ENCODE measurements at places on chromosomes 4 and X.

- DNase-seq = no peak
Observed at GRCh38 chr4:132395561-132395960, 753.5 kb upstream of the PCDH10 start.

DNA sequence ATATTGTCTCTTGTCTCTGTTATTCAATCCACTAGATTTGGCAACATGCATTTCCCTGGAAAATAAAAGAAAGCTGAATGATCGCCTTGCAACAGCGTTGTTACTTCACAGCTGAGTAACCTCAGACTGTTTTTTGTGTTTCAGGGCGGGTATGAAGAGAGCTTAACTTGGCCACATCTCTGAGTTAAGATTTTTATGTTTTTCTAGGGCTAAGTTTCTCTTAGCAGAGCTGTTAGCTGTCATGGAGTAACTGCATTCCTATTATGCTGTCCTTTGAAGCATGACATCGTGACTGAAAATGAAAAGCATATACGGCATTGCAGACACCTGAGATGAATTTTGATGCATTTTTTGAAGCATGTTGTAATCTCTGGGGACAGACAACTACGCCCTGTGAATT lies 1798.9 kb downstream of the PCDH7 start:
- no peak for DNase-seq

DNA sequence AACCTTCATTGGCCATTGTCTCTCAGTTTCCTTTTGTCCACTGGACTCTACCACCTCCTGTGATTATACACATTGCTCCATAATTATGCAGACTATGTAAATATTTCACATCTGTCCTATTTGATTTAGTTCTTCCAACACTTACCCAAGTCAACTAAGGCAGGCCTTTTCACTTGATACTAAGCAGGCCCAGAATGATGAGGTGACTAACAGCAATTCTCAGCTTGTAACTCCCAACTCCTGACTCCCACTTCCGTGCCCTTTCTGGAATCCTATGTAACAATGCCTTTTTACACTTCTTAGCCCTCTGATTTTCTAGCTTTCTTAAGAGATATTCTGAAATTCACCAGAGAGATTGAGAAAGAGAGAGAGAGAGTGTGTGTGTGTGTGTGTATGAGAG lies 6.6 kb downstream of the PAK3 start:
- DNase-seq = no peak

DNA sequence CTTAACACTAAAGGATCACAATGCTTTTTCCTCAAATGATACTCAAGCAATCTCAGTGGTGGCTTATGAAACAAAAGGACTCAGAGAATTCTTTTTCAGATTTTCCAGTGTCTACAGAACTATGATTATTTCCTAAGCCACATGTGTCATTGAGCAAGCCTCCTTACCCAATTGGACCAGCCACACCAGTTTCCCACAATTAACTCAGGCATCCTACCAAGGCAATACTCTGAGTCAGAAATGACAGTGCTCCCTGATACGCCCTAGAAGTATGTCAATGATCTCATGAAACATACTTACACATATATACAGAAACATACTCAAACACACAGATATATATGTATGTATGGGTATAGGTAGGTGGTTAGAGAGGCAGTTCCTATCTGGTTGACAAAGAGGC lies 4.8 kb downstream of the ADAMTS3 start:
- DNase-seq = no peak

DNA sequence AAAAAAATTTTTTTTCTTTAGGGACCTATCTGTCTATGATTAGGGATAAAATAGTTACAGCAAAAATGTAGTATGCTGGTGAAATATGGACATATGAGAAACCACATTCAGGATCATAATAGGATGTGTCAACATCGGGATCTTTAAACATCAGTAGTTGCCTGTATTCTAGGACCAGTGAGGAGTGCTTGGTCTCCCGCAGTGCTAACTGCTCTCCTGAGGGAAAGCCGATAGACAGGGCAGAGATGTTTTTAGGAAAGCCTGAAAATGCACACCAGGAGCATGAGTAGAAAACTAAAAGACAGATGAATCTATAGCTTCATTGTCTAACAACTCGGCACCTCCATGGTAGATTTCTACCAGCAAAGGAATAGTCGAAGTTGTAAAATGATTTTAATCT lies 178.1 kb upstream of the SMIM31 start:
- no peak for DNase-seq

GRCh38 chrX:80229626-80230025 lies 190.6 kb upstream of the TENT5D start:
- no peak for DNase-seq

DNA sequence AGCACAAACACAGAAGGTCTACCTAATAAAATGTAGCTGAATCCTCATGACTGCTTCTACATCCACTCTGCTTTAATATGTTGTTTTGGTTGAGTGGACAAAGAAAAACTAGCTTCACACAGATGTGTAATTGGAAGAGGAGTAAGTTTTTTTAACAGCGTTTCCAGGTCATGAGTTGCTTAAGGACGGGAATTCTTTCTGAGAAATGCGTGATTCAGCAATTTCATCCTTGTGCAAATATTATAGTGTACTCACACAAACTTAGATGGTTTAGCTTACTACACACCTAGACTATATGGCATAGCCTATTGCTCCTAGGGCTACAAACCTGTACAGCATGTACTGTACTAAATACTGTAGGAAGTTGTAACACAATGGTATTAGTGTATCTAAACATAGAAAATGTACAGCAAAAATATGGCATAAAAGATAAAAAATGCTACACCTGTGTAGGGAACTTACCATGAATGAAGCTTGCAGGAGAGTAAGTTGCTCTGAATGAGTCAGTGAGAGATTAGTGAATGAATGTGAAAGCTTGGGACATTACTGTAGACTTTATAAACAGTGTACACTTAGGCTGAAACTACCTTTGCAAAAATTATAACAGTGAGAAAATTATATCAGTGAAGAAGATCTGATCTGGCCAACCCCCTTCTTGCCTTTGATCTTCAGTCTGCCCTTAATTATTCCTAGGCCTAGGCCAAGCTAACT lies 70.8 kb upstream of the IL15 start:
- DNase-seq = no peak

DNA sequence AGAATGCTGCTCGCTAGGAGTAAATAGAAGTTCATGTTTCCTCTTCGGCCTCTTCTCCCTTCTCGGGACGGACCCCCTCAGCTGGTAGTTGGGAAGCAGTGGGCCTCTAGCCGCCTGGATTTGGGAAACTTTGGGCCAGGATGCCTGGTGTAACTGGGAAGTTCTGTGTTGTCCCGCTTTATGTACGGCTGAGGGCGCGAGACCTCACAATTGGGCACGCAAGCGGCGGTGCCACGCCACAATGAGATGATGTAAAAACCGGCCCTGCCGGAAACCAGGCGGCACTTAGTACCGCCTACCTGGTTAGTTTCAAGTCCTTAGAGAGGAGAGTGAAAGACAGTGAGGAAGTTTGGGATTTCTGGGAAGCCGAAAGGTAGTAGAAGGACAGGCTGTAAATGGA lies at the start of gene CT83:
Gene CT83 (minus strand): TSS at position 155 of the 400 bp plus-strand sequence. CDS start 120 bp downstream, at position 35.
- DNase-seq = no peak

DNA sequence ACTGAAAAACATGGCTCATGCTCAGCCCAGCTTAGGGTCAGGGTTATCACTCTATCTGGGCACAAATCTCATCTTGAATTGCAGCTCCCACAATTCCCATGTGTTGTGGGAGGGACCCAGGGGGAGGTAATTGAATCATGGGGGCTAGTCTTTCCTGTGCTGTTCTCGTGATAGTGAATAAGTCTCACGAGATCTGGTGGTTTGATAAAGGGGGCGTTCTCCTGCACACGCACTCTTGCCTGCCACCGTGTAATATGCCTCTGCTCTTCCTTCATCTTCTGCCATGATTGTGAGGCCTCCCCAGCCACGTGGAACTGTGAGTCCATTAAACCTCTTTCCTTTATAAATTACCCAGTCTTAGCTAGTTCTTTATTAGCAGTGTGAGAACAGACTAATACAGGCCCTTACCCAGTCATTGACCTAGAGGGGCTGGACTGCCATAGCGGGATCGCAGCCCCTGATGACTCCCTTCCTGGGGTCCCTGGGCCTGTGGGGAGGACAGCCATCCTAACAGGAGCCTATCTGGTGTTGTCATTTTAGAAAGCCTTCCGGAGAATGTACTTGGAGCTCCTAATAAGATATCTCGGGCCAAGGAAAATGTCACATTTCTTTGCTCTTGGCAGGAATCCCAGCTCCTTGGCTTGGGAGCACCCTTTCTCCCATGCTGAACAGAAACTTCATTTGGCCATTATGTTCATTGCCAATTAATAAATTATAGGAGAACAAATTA lies 112.6 kb downstream of the PHKA2 start:
- DNase-seq = no peak

DNA sequence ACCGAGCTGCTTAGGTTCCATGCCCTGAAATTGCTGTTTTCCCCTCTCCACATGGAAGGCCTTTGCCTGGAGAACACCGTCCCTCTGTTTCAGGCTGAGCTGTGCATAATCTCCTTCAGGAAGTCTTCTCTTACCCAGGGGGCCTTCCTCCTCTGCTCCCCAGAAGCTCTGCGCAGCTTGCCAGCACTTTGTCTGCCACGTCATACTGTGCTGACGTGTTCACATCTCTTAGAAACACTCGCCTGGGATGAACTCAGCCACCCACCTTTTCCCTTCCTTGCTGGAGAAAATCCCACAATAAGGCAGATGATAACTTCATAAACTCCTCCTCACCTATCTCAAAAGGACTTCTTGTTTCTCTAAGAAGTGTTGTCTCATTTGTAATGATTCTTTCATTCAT lies 110.7 kb downstream of the ARHGAP10 start:
- no peak for DNase-seq

- no peak for DNase-seq
Observed at GRCh38 chrX:312621-313331, 5.8 kb downstream of the GTPBP6 start.

GRCh38 chr4:88696630-88697029 lies 999 bp downstream of the NAP1L5 start:
- DNase-seq = no peak

DNA sequence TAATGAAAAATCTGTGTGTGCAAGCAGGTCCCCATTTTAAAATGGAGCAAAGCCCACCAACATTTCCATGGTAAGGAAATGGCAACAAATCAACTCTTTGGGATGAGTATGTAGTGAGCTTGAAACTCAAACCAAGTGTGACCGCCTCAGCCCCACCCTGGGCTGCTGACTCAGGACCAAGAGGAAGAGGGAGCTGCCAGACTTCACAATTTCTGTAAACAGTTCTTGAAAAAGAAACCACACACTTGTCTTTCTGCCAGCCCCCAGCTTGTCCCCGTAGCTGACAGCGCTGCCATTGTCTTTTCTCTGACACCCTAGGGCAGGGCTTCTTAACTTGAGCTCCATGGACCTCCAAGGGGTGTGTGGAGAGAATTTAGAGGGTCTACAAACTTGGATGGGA lies 10.3 kb downstream of the RTL5 start:
- peak; percentile 75 for DNase-seq

GRCh38 chr4:138678985-138679746 lies 336.4 kb upstream of the NOCT start:
- DNase-seq = no peak

DNA sequence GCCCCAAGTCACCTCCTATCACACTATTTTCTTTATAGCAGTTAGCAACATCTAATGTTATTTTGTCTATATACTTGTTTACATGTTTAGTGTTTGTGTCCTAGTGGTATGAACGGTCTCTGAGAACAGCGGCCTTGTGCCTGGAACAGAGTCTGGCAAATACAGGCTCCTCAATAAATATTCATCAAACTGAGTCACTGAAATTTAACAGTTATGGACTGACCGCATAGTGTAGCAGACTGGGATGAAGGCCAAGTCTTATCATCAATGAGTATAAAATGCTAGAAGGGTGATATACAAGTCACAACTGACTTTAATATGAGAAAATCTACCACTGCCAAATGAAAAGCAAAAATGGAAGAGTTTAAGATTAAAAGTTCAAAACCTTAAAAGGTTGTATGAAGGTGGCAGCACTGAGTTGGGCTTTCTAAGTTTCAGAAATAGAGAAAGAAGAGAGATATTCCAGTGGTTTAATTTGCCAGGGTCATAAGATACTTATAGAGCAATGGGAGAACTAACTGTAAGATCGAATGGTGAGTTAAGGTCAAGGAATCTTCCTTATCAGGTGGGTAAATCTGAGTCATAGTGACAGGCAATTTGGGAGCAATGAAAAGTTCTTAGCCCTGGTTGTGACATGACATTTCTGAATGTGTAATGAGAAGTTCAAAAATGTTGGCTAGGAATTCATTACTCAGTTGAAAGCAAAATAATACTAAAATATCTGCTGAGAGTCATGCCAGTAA lies 34.9 kb downstream of the ELOVL6 start:
- DNase-seq = no peak

DNA sequence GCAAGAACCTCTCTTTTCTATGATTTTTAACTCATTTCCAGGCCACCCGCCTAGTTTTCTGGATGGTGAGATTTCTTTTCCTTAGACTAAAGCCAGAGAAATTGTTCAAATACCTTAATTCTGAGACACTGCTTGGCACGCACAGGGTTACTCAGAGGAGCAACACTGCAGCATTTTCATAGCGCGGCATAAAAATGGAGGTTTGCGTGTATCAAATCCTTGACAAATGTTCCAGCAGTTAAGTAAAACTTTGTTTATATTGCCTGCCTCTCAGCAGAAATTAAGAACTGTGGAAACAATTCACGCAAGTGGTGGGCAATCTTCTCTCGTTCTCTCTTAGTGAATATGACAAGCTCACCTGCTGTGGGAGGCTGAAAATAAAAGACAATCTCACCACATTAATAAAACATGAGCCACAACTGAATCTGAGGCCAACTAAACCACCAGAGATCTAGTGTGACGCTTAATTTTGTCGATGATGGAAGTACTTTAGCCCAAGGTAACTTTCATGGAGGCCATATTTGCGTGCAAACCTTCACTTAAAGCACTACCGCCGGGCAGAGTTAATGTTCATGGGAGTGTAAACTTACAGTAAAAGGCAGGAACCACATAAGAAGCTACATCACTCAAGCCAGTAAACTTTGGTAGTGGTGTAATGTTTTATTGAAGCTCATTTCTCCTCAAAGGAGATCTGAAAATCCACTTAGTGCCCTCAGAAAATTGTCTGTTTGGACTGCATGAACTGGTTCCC lies 894.8 kb upstream of the EPHA5 start:
- DNase-seq = no peak

- no peak for DNase-seq
Observed at GRCh38 chr4:69120870-69121269, 24.6 kb downstream of the UGT2B7 start.

- no peak for DNase-seq
Observed at GRCh38 chr4:16157609-16158503, 68.4 kb downstream of the TAPT1 start.

GRCh38 chrX:109533631-109534030 lies 3.0 kb upstream of the NXT2 start:
- DNase-seq = no peak

DNA sequence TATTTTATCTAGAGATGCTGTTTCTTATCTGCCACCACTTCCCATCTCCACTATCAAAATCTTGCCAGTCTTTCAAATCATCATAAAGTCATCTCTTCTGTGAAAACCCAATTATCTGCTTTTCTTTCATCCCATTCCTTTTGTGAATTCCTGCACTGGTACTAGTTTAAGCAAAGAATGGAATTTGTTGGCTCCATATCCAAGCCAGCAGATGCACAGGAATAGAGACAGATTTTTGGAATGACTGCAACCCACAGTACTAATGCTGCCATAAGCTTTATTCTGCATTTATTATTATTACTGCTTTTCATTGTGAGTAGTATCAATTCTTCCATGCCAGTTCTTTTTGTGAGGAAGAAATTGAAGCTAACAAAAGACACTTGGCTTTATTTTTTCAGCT lies 616.7 kb downstream of the RAPGEF2 start:
- no peak for DNase-seq

Data from Kasumi-1 (cell line).